ENCODE measurements at places on chromosomes 1 and 21.
A peak's percentile ranks its signal among the peaks of the same experiment; 100 is the strongest.

DNA sequence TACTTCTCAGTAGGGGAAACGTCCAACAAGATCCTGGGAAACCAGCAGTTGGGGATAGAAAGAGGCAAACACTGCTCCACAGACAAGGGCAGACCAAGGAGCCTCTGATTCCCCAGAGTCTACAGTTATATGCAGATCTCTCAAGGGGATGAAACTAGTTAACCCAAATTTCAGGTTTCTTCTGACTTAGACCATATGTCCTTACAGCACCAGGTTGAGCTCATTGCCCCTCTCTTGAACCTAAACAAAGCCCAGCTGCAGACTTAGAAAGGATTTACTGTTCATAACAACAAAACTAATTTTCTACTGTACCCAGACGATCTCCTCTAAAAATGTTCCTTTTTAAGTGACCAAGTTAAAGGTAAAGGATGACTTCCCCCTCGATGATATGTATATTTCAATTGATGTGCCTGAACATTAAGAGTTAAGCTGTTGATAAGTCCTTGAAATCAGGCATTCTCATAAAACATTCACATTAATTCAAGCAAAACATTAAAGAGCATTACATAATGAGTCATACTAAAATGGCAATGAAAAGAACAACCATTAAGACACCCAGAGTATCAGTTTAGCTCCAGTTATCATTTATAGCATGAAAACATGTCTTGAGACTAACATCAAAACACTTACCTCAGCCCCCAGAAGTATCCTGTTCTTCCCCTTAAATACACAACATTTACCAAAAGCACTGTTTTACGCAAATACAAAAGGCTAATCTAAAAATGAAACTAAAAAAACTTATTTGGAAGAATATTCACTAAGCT, 24.1 kb downstream of the SMYD3 start:
- no peak for DNase-seq

GRCh38 chr1:204733289-204733688, 47.8 kb upstream of the LRRN2 start:
- DNase-seq: no peak

DNA sequence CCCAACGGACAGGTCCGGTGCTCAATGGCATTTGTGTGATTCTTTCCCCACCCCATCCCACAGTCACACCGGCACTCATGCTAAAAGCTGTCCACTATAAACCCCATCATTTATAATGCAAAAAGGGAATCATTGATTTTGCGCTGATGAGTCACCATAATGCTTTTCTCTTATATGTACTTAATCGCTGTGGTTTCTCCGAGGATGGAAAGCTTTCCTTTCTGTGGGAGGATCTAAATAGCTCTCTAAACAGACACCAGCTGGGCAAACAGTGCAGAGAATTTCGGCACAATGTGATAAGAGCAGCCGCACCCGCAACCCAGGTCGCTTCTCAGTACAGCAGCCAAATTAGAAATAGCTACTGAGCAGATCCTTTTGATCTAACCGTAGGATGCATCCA, 85.6 kb downstream of the SETD4 start:
- DNase-seq: no peak

- DNase-seq: no peak
Measured at GRCh38 chr1:201538612-201539551, at the start of gene NAV1. Gene NAV1 (plus strand): TSS chr1:201539127. CDS start chr1:201622885, 83,758 bp downstream.

DNA sequence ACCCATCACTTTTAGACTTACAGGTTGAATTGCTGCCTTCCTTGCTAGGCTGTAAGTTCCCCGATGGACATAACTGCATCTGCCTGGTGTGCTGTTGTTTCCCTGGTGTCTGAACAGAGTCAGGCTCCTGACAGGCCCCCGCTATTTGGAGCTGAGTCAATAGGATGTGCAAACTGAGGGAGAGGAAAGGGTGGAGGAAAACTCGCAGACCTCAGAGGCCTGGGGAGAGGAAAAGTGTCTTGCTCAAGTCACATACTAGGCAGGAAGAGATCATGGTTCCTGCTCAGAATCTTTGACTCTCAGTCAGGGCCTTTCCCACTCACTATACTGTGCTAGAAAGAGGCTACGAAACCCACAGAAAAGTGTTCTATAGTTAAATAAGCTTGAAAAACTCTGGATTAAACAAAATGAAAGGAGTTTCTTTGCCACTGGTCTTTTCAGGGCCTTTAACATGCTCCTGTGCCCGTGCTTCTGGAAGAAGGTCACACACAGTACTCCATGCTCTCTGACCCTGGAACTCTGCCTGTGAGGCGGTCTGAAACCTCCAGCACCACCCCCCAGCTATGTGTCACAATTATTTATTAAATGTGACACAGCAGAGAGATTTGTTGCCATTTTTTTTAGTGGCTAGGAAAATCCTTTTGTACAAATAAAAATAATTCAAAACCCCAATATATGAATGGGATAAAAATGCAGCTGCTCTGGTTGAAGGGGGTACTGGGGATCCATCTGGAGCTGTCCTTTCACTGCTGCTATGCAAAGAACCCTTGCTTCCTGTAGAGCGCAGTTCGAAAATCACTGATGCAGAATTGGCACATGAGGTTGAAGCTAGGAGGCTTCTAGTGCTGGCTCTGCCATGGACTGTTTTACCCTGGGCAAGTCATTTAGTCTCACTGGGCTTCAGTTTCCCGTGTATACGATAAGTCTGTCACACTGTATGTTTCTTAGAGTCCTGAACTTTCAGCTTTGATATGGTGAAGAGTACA, 20.1 kb upstream of the CDCP2 start:
- no peak for DNase-seq

DNA sequence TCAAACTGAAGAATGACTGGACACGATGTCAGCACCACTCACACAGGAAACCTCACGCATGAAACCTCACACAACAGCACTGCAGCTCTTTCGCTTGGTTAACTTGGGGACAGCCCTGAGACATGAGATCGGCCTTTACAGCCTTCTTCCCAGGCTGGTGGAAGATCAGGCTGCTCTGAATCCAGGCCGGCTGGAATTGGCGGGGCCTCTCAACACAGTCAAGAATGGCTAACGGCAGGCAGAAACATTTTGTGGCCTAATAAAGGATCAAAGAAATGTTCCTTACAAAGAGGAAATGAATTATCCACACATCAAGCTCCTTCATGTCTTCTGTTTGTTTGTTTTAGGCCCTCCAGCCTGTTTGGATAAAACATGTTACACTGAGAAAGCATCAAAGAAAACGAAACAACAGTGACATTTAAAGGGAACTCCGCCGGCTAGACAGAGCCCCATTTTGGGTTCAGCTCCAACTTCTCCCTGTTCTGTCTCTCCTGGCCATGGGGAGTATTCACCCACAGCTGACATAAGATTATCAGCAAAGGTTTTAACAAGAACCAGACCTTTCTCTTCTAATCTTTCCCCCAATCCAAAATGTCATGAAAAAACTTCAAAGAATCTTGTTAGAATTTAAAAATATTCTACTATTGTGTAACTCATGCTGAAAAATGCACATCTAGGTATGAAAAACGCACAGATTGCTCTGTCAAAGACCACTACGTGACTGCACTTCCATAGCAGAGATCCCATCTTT, 131.2 kb downstream of the SLC45A1 start:
- no peak for DNase-seq

- no peak for DNase-seq
Measured at GRCh38 chr21:38205940-38206339, 50.9 kb upstream of the KCNJ15 start.

GRCh38 chr1:83990734-83991133, 8.2 kb downstream of the TTLL7 start:
- DNase-seq: no peak

GRCh38 chr1:208772891-208773290, 528.7 kb upstream of the PLXNA2 start:
- DNase-seq: no peak

DNA sequence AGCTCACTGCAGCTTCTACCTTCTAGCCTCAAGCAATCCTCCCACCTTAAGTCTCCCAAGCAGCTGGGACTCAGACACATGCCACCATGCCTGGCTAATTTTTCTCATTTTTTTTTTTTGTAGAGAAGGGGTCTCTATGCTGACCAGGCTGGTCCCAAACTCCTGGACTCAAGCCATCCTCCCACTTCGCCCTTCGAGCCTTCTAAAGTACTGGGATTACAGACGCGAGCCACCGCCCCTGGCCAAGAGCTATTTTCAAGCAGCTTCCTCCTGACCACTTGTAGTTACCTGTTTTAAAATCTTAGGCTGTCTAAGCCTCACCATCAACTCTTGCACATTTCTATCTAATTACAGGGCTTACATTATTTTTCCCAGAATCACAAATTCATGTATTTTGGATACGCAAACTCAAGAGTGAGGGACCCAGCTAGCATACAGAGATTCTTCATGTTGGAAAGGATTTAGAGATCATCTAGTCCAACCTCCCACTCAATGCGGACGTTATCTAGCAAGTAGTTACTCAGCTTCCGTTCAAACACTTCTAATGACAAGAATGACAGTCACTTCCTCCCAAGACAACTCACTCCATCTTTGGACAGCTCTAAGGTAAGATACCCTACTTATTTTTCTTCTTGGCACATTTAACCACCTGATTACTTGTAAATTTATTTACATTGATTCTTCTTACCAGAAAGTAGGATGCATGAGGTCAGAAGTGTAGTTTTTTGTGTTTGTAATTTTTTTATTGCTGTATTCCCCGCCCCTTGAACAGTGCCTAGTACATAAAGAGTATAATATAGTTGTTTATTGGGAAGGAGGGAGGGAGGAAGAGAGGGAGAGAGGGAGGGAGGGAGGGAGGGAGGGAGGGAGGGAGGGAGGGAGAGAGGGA, 65.4 kb downstream of the LUZP1 start:
- DNase-seq: peak; percentile 74

DNA sequence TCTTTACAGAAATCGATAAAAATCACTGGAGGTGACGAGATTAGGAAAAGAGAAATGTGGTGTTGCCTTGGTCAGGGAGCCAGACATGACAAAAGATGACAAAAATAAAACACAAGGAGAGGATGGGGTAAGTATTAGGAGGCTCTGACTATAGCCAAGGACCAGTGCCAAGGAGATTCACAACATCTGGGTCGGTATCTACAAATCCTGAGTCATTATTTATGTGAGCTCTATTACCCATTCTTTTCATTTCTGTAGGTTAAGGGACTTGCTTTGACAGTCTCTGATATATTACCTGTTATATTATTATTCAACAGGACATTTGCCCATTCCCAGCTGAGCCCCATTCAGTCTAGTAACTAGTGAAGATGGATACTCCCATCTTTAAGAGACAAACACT, 120.8 kb downstream of the TYW3 start:
- DNase-seq: no peak

All from Panc1 (cell line).